Camera-type eye (tissue), 1 donor: ENCODE measurements at places on chromosomes 4 and X. TPM values are rescaled to one million over a fixed set of nuclear protein-coding genes. Genes with fewer than 3 reads are reported as not detected.

The RBMXL3 gene
- total RNA-seq: not detected

The TDO2 gene
- total RNA-seq: 0.82 TPM

The XK gene
- 5.8 TPM for total RNA-seq

The MCF2 gene
- 5.6 TPM for total RNA-seq

The MAGEA11 gene
- total RNA-seq: 0.77 TPM

The HEPH gene
- total RNA-seq: 55.7 TPM

The SORCS2 gene
- 59.2 TPM for total RNA-seq

The BMPR1B gene
- 13.0 TPM for total RNA-seq

The MAGEA12 gene
- not detected for total RNA-seq

The CPLX1 gene
- total RNA-seq: 9.2 TPM

The ADAMTS3 gene
- 11.3 TPM for total RNA-seq

The HPGD gene
- 11.9 TPM for total RNA-seq

The RCHY1 gene
- total RNA-seq: 51.5 TPM

The TMEM156 gene
- 1.6 TPM for total RNA-seq

The FAT4 gene
- 96.9 TPM for total RNA-seq

The NUDT11 gene
- 18.8 TPM for total RNA-seq

The FAM9B gene
- total RNA-seq: not detected

The PACRGL gene
- total RNA-seq: 72.2 TPM

The RRH gene
- total RNA-seq: 9.6 TPM

The BEX1 gene
- 94.6 TPM for total RNA-seq

The HSD17B13 gene
- total RNA-seq: 0.27 TPM

The GAGE12H gene
- not detected for total RNA-seq
